AML-193 (cell line): ENCODE measurements at places on chromosomes 16 and 17.

DNA sequence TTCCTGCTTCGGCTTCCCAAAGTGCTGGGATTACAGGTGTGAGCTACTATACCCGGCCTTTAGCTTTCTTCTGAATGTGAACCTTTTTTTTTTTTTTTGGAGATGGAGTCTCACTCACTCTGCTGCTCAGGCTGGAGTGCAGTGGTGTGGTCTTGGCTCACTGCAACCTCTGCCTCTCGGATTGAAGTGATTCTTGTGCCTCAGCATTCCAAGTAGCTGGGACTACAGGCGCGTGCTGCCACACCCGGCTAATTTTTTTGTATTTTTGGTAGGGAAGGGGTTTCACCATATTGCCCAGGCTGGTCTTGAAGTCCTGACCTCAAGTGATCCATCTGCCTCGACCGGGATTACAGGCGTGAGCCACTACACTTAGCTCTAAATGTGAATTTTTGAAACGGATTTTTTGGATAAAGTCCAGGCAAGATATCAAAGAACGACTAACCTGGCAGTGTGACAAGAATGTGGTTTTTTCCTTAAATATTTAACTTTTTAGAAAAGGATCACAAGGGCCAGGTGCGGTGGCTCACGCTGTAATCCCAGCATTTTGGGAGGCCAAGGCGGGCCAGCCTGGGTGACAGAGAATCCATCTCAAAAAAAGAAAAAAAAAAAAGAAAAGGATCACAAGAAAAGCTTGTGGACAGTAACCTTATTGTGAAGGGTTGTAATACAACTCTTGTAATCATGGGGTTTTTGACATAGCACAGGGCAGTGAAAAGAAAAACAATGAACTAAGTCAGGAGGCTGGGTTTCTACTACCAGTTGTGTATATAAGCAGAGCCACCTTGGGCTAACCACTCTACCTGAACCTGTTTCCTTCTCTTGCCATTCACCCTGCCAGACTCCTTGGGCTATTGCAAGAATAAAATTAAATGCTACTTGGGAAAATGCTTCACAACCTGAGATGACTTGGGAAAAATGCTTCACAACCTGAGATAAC lies 6.2 kb downstream of the BRCA1 start:
- no peak for DNase-seq

DNA sequence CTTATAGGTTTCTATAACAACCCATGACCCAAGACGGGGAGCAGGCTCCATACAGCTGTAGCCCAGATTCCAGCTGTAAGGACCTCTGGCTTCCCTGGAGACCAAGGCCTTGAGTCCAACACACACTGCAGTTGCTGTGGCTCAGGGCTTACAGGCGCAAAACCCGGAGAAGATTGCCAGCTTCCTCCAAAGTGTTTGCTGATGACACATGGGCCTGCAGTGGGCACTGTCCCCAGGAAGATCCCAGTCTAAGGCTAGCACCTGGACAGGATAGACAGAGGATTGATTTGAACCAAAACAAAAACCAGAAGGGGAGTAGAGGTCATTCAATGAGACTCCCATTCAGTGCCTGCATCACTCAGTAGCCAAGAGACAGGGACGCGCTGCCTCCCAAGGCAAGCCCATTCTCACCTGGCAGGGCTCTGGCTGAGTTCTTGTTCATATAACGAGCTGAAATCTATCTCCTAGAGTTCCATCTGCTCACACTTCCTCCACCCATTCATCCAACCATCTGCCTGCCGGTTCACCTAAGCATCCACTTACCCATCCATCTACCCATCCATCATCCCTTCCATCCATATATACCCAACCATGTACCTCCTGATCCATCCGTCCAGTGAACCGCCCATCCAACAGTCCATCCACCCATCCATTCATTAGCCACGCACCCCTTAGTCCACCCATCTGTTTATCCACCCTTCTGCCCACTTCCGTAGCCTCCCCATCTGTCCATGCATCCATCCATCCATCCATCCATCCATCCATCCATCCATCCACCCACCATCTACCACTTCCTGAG lies 10.2 kb downstream of the RAB11FIP4 start:
- DNase-seq = no peak

DNA sequence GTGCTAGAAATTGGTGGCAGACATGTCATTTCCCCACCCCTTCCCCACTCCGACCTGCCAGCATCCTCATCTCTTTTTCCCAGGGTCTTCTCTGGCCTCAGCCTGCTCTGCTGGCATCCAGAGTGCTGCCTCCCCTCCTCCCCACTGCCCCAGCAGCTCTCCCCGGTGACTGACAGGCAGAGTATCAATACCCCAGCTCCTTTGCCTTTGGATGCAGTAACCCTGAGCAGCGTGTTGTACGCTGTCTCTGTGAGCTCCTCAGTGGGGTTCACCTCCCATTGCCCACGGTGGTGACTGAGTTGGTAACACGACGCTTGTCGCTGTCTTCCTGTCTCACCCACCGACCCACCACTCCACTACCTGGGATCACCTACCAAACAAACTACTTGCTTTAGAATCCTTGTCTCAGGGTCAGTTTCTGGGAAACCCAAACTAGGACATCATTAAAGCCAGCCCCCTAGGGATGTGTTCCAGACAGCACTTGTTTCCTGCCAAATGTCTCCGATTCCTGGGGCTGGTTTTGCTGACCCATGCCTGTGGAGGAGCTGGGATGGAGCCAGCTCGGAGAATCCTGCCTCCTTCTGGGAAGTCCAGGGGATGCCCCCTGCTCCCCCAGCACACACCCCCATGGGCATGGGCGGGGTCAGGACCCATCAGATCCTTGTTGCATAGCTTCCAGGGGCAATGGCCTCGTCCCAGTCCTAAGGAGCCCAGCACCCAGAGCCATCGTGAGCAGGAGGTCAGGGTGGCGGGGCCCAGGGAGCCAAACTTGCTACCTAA lies 8.3 kb upstream of the SBK1 start:
- no peak for DNase-seq

GRCh38 chr17:67021743-67022450 lies 22.5 kb upstream of the CACNG1 start:
- no peak for DNase-seq

GRCh38 chr16:57532266-57532625 lies 4.1 kb downstream of the CCDC102A start:
- DNase-seq = no peak

DNA sequence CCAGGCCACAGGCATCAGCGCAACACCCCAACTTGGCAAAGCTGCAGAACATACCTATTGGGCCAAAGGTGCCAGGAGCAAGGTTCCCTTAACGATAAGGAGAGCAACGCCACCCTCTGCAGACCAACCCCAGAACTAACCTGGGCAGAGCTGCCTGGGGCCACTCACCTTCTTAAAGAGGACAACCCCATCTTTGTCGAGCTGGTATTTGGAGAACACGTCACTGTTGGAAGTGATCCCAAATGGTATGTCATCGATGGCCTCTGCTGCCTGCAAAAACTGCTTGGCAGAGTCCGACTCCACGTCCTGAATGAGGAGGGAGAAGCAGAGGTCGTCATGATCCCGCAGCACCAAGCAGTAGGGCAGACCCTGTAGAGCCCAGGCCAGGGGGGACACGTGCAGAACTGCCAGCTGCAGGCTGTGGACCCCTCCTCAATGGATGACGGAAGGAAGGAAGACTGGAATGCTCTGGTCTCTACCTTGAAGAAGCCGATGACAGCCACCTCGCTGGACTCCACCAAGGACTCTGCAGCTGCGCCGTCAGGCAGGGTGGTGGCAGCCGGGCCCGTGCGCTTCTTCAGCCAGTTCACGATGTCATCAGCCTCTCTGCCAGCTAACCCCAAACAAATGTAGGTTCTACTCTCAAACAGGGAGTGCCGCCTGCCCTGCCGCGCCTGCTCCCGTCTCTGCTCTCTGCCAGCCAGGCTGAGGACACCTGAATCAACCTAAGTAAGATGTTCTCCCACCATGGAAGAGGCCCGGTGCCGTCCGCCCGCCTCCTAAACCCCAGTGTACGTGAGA lies 5.2 kb downstream of the P4HB start:
- DNase-seq = no peak

DNA sequence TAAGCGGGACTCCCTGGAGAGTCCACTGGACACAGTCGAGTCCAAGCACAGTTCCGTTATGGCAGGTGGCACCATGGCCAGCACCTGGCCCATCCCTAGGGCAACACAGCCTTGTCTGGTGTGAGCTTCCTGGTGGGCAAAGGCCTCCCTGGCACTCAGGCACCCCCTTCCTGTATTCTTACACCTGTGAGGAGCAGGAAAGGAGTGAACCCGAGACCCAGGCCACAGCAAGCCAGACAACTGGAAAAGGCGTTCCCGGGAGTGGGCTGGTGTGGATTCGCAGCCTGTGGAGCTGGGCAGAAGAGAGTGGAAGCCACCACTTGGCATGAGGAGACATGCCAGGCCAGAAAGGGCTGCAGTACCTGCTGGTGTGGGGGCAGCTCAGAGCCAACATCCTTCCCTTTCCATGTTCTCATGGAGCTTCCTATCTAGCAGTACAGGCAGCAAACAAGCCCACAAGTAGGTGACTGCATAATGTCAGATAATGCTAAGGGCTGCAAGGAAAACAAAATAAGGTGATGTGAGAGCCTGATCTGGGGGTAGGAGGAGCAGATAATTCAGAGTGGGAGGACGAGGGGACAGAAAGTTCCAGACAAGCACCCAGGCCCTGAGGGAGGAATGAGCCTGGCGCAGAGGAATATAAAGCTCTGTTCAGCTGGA lies 87.0 kb downstream of the GNAO1 start:
- DNase-seq = no peak

DNA sequence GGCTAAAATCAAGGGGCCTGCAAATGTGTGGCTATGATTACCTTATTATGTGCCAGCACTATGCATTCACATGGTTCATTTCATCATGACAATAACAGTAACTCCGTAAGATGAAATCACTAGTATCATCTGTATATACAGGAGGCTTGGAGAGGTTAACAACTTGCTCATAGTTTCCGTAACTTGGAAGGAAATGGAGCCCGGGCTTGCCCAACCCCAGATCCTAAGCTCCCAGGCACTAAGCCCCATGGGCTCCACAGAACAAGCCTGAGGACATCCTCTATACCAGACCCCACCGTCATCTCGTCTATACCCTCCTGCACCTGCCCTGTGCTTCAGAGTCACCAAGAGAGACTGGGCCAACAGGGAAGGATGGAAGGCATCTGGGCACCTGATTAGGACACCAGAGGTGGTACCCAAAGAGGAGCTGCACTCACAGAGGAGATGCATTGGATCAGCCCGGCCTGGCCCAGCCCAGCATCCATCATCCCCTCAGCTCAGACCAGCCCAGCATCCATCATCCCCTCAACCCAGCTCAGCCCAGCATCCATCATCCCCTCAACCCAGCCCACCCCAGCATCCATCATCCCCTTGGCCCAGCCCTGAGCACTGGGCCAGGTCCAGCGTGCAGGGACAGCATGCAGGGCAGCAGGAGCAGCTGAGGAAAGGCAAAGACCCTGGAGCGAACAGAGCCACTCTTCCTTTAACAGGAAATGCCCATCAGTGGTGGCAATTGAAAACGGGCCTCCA lies 28.5 kb downstream of the NSMCE1 start:
- no peak for DNase-seq

DNA sequence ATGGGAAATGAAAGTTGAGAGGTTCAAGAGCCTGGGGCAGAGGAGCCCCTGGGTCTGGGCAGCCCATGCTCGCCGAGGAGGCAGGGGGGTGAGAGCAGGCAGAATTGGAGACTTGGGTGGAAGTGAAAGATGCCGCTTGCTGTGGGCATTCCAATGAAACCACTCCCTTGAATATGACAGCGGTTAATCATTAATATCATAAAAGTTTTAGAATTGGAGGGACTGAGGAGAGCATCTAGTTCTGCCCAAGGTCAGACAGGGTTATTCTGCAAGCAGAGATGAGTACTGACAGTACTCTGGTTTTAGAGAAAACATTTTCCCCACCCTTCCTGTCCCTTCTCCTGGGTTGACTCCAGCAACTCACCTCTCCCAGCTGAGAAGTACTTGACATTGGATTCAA lies 180.2 kb downstream of the MSI2 start:
- DNase-seq = no peak

DNA sequence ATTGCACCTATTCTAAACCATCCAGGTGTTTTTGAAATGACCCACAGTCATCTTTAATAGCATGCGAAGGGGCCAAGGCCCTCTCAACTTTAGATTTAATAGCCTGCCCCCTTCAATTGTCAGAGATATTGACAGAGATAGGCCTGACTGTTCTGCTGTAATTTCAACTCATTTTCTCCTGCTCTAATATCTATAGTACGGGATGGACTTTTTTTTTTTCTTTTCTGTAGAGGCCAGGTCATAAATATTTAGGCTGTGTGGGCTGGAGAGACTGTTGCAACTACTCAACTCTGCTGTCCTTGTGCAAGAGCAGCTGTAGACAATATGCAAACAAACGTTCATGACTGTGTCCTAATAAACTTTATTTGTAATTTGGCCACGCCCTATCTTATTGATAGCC lies 24.7 kb upstream of the KRT20 start:
- no peak for DNase-seq

DNA sequence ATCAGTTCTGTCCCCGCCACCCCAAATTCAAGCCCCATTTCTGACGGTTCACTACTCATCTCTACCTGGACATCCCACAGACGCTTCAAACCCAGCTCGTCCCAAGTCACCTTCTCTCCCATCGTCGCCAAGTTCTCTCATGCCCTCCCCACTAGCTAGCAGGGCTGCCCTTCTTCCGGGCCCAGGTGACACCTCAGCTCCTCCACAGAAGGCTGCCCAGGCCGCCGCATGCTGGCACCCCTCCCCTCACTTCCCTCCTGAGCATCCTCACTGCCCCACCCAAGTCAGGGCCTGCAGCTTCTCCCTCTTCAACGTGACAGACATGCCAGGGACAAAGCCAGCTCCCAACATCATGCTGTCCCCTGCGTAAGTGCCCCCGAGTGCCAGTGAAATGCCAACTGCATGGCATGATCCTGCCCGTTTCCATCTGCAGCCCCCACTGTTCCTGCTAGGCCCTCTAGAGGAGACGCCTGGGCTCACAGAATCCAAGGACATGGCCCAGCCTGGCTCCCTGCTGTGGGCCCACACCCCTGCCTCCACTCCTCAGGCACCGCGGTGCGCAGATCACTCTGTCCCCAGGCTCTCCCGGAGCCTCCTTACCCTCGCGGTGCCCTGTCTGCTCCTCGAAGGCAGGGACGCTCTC lies 5.9 kb downstream of the CYB561 start:
- no peak for DNase-seq

GRCh38 chr16:85028685-85029407 lies 1.3 kb downstream of the KIAA0513 start:
- no peak for DNase-seq

DNA sequence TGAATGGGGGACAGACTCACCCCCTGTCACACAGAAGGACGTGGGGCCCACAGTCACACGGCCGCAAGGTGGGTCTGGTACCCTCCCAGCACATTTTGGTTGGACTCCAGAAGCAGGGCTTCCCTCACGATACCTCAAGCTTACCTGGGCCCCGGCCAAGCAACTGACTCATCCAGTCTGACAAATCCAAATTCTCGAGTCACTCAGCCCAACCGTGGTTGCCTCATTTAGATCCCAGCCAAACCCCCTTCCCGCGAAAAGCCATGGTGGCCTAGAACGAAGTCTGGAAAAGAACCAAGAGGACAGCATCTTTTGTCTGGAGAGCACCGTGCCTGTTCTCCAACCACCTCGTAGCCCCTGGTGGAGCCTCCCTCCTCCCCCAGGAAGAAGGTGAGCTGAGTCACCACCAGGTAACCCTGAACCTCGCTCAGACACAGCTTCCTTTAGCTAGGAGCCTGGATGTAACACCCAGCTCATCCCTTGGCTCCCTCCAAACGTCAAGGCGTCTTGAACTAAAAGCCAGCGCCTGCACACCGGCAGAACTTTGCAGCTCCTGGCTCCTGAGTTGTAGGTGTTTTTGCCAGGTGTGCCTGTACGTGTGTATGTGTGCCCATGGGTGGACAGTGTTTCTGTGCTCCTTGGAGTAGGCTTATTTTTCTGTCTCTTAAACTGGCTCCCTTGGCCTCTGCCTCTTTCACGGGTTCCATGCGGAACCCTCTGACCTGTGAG lies 78.9 kb downstream of the CMIP start:
- no peak for DNase-seq

GRCh38 chr17:50072130-50072529 lies 16.2 kb downstream of the ITGA3 start:
- DNase-seq = no peak
